ENCODE measurements at places on chromosomes 1 and 21. TPM values are rescaled to one million over a fixed set of nuclear protein-coding genes. Genes with fewer than 3 reads are reported as not detected.

PPM1J gene
- 2.1 TPM for total RNA-seq

AK5 gene
- not detected for total RNA-seq

HYI gene
- total RNA-seq: 59.7 TPM

IGSF3 gene
- total RNA-seq: 27.2 TPM

CBS gene
- total RNA-seq: 0.47 TPM

Data from HT-29 (cell line).